MCF 10A (cell line): ENCODE measurements at places on chromosomes 4 and X. TPM values are rescaled to one million over a fixed set of nuclear protein-coding genes. Genes with fewer than 3 reads are reported as not detected.

- peaks cover 24% of the 10 kb centered on the region for H3K4me1 ChIP-seq
- H3K36me3 ChIP-seq: peaks cover 7% of the 10 kb centered on the region
- no peak overlapping the region for H3K4me3 ChIP-seq
- DNase-seq: no peak
- no peaks in the 10 kb centered on the region for H3K27me3 ChIP-seq
- H3K27ac ChIP-seq: no peak overlapping the region
Measured at GRCh38 chr4:168321006-168321405, 2.5 kb upstream of the DDX60 start.

GRCh38 chrX:131778269-131779218 lies 234.7 kb downstream of the OR13H1 start:
- peak overlapping the region; percentile 97 for H3K27ac ChIP-seq
- peaks cover 6% of the 10 kb centered on the region for H3K36me3 ChIP-seq
- peaks cover 9% of the 10 kb centered on the region for H3K4me1 ChIP-seq
- peak; percentile 88 for DNase-seq

GRCh38 chr4:185839194-185839712 lies 27.3 kb upstream of the SORBS2 start:
- H3K36me3 ChIP-seq: no peaks in the 10 kb centered on the region
- H3K4me1 ChIP-seq: no peaks in the 10 kb centered on the region
- no peak overlapping the region for H3K27ac ChIP-seq
- H3K27me3 ChIP-seq: no peaks in the 10 kb centered on the region
- peak; percentile 92 for DNase-seq

GRCh38 chr4:123980736-123981300 lies 584.2 kb downstream of the SPRY1 start:
- no peak for DNase-seq
- no peak overlapping the region for H3K27ac ChIP-seq
- H3K4me3 ChIP-seq: no peak overlapping the region
- no peaks in the 10 kb centered on the region for H3K36me3 ChIP-seq
- H3K4me1 ChIP-seq: peaks cover 6% of the 10 kb centered on the region

The NALF2 gene
- 4.7 and 5.8 TPM in 2 replicates for total RNA-seq

DNA sequence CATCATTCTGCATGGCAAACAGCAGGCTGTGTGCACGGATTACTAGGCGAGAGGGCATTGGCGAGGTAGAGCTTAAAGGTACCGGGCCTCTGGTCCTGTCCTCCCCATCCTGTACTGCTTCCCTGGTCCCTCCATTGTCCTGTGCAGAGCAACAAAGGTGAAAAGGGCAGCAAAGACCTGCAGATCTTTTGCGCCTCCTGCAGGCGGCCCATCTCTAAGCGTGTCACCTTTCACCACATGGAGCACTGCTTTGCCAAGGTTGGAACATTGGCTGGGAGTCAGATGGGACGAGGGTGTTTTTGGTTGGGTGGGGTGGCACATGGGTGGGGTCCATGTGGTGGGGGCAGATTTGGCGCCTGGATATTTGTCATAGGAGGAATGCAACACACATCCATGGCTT lies 64.7 kb upstream of the UXT start:
- no peaks in the 10 kb centered on the region for H3K4me1 ChIP-seq
- no peak for DNase-seq
- H3K27ac ChIP-seq: no peak overlapping the region
- no peaks in the 10 kb centered on the region for H3K36me3 ChIP-seq
- peaks cover 15% of the 10 kb centered on the region for H3K27me3 ChIP-seq

The MMRN1 gene
- not detected in 2 replicates for total RNA-seq

GRCh38 chr4:82758701-82759685 lies 39.6 kb downstream of the SCD5 start:
- no peaks in the 10 kb centered on the region for H3K27me3 ChIP-seq
- no peak for DNase-seq
- no peaks in the 10 kb centered on the region for H3K36me3 ChIP-seq
- peaks cover 8% of the 10 kb centered on the region for H3K4me1 ChIP-seq
- no peak overlapping the region for H3K4me3 ChIP-seq

The SERTM2 gene
- total RNA-seq: not detected in 2 replicates

GRCh38 chrX:46574774-46575381 lies 1.3 kb downstream of the CHST7 start:
- H3K4me1 ChIP-seq: peaks cover 5% of the 10 kb centered on the region
- no peak for DNase-seq
- no peaks in the 10 kb centered on the region for H3K36me3 ChIP-seq
- H3K4me3 ChIP-seq: peak overlapping the region; percentile 65

DNA sequence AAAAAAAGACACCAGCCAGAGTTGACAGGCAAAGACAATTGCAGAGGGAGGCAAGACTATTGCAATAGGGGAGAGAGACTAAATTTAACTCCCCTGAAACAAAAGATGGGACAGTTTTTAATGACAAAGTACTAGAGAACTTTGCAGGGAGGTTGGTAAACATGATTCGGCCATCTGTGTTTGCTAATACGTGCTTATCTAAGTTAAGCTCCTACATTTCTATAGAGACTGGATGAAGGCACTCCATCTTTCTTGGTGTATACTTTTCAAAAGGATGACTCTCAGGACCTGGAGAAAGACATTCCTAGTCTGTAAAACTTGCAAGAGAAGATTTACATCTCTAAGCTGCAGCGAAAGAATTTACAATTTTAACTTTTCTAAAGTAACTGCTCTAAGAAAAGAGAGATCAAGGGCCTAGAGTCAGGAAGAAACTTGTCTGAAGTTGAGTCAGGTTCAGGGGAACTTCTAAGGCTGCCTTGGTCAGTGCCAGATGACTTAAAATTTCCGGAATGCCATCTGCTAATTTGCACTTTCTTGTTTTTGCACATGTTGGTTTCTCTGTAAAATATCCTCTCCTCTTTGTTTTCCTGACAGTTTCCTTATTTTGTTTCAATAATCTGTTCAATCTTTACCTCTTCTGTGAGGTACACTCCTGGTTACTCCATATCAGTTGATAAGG lies 10.6 kb downstream of the ADAM29 start:
- H3K27me3 ChIP-seq: no peaks in the 10 kb centered on the region
- no peaks in the 10 kb centered on the region for H3K36me3 ChIP-seq
- no peak overlapping the region for H3K4me3 ChIP-seq

The DMP1 gene
- not detected in 2 replicates for total RNA-seq

The HSFX2 gene
- 0.82 TPM in 1 of 2 replicates, not detected in the other for total RNA-seq
